ENCODE measurements at places on chromosomes 4 and X.

- DNase-seq = no peak
Observed at GRCh38 chr4:174423257-174423944, 98.9 kb downstream of the HPGD start.

GRCh38 chrX:16310326-16310725 is 143.0 kb downstream of the MAGEB17 start:
- DNase-seq = no peak

DNA sequence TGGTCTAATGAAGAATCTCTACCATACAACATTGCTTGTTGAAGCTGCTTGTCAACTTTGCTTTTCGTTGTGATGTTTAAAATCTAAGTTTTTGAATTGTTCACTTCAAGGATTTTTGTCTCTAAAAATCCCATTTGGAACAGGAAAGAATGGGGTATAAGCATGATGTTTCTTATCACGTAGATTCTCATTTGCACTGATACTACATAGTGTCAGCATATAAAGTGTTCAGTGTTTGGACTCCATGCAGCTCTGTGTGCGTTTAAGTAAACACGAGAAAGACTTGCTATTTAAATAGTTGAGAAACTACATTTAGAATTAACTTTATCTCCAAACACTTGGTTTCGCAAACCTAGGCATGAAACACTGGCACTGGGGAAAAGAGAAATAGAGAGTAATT is 452.5 kb downstream of the NKX6-1 start:
- DNase-seq = no peak

DNA sequence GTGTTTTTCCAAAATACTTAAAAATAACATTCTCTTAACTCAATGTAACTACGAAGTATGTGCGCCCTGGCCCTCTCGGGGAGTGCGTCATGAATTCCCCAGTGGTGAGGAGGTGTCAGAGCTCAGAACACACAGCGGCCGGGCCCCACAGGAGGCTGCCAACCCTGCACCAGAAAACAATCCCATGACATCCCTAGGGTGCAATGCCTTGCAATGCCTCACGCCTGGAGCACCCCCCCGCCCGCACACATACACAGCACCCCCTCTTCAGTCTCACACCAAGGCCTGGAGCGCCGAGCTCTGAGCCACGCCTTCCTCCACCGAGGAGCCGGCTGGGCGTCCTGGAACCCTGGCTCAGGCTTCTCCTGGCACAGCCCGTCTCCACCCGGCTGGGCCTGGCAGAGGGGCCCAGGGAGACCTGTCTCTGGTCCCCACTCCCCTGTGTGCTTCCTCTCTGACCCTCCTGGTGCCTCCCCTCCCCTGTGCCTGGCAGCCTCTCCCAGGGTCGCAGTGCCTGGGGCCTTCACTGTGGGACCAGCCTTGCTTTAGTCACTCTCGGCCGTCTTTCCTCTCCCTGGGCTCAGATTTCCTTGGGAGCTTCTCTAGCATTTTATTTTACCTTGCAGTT is 108.2 kb upstream of the ADRA2C start:
- DNase-seq = no peak
